ENCODE measurements at places on chromosomes 11 and 22.

DNA sequence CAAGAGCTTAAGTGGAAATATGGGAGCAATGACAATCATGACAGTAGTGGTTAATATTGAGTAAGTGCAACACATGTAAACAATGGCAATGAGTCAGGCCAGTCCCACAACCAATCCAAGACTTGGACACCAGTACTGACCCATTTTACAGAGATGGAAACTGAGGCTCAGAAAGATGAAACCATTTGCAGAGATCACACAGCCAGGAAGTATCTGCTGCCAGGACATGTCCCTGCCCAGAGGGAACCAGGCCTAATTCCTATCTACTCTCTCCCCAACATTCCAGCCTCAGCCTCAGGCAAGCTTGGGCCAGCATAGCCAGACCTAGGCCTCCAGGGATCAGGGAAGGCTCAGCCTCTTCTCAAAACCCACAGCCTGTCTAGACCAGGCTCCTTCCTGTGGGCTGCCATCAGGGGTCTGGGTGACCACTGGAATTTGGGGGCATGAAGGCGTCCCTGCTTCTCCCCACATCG, 395.1 kb downstream of the MN1 start:
- no peak for ATAC-seq

- ATAC-seq = no peak
Measured at GRCh38 chr22:44460287-44460686, 37.7 kb downstream of the RTL6 start.

DNA sequence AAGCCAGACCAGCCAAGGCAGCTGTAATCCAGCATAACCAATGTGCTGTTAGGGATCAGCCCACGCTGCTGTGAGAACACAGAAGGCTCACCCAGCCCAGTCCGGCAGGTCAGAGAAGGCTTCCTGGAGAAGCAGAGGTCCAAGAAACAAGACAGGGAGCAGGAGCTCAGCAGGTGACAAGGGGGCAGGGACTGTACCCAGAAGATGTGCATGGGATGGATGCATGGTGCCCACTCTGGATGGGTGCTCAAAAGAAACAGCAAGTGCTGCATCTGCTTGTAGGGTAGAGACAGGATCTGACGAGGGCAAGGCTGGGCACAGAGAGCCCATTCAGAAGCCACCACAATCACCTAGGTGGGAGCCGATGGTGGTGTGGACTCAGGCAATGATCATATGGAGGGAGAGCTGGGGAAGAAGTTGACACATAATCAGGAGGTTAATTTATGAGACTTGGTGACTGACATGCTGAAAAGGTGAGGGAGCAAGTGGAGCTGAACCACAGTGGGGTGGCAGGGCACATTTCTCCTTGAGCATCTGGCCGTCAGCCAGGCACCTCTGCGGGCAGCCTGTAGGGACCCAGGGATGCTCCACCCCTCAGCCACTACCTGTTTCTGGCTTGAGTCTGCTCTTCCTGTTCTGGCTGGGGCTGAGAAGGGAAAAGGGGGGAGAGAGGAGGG, 102.3 kb upstream of the DRD2 start:
- no peak for ATAC-seq

GRCh38 chr11:131884461-131885073, 514.2 kb downstream of the NTM start:
- ATAC-seq = no peak

Data from SK-N-SH treated with all-trans-retinoic acid at 6 μM for 48 hours (cell line).